ENCODE measurements at places on chromosomes 5 and 9. TPM values are rescaled to one million over a fixed set of nuclear protein-coding genes. Genes with fewer than 3 reads are reported as not detected.

GRCh38 chr5:95731571-95732554, 727 bp downstream of the RHOBTB3 start:
- peak; percentile 41 for DNase-seq

DNA sequence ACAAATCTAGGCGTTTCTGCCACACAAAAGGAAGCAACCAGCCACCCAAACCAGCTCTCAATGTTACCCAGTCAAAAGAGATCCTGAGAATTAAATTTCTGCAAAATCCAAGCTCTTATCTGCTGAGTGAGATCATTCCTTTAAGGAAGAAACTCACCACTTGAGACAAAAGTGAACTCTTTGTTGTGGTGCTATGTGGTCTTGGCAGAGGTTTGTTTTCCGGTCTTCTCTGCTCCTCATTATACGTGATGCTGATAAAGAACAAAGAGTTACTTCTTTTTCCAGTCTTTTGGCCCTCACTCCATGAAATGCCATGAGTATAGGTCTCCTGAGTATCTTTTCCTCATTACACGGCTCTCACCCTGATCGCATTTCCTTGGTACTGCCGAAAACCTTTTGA, 82.1 kb downstream of the PRKACG start:
- no peak for DNase-seq

DNA sequence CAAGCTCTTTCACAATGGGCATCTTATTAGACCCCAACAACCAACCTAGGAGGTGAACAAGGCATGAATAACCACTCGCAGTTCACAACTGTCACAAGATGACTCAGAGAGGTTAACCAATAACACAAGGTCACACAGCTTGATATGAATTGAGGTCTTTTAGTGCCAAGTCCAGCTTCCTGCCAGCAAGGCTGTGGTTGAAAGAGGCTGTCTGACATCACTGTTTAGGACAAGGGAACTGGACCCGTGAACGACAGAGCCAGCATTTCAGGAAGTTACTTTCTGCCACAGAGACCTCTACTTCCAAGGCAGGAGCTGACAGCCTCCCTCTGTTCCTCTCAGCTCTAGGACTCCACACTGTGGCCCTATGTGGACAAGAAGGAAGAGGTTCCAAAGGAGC, 53.4 kb upstream of the ALDH1B1 start:
- DNase-seq: peak; percentile 83

- no peak for DNase-seq
Measured at GRCh38 chr9:22111954-22112247, 102.8 kb upstream of the CDKN2B start.

DNA sequence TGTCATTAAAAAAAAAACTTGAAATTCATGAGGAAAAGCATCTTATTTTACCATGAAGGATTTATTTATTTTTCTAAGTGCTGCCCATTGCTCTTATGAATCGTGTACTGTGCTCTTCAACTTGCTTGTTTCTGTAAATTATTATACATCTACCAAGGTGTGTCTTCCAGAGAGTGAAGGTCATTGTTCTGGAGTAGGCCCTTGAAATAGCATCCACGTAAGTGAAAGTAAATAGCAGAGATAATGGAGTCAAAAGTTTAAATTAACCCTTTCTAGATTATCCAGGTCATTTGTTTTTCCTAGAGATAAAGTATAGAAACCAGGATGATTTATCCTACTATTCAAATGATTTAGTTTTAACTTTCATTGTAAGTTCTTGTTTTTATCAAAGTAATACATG, 473.1 kb downstream of the DIRAS2 start:
- no peak for DNase-seq

- no peak for DNase-seq
Measured at GRCh38 chr5:60377826-60378225, 322.1 kb downstream of the DEPDC1B start.

DNA sequence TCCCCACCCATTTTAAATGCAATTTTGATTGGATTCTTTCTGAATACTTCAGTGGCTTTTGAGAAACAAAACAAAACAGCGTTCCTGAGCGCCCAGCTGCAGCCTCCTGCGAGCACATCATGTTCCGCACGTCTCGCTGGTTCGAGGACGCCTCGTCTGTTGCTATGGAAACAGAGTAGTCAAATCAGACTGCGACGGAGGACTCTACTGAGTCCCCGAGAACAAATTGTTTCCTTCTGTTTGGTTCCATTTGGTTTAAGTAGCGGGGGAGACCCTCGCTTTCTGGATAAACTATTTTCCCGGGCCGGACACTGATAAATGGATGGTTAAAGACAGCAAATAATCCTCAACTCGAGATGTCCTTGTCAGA, 69.0 kb downstream of the SLC28A3 start:
- DNase-seq: no peak

DNA sequence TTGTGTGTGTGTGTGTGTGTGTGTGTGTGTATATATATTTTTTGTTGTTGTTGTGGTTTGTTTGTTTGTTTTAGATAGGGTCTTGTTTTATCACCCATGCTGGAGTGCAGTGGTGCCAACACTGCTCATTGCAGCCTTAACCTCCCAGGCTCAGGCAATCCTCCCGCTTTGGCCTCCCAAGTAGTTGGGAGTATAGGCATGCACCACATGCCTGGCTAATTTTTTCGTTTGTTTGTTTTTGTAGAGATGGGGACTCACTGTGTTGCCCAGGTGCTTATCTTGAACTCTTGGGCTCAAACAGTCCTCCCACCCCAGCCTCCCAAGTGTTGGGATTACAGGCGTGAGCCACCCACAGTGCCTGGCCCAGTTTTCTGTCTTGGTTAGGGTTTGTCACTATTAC, 77.3 kb downstream of the GAPVD1 start:
- no peak for DNase-seq

GRCh38 chr9:1267581-1267980, 217.4 kb downstream of the DMRT2 start:
- DNase-seq: no peak

SMIM33 gene
- not detected for total RNA-seq

PCDHB8 gene
- total RNA-seq: 12.7 TPM

PFN3 gene
- total RNA-seq: not detected

BOD1 gene
- 77.9 TPM for total RNA-seq

CDKN2AIPNL gene
- total RNA-seq: 87.8 TPM

Measured in H4 (cell line).